Ureter (tissue), 1 donor: ENCODE measurements at places on chromosomes 5 and 9. TPM values are rescaled to one million over a fixed set of nuclear protein-coding genes. Genes with fewer than 3 reads are reported as not detected.

DNA sequence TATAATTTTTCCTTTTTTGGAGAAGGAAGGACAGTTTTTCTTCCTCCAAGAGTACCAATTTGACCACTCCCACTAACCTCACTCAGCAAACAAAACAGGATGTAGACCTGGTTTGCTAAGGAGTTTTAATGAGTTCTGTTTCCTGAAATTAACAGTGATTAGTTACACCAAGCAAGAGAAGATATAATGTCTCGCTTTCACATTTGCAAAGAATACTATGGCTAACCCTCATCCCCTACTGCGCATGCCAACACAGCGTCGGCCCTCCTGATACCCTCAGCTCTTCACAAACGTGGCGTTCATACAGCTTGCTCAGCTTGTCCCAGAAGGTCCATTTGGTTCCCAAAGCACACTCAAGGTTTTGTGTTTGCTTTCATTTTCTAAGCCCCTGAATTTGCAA, 41.9 kb upstream of the IPPK start:
- no peak for DNase-seq

DNA sequence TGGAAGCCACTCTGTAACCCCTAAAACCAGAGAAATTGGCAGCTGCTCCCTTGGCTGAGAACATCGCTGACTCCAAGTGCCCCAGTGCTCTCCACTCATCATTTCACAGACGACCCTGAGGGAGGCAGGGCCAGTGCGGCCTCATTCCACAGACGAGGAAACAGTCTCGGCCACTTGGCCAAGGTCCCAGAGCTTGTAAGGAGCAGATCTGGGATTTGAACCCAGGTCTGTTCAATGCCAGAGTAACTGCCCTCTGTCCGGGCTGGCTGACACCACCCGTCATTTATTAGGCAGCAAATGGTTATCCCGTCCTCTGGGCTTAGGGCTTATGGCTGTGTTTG, 19.9 kb upstream of the IER5L start:
- no peak for DNase-seq

- DNase-seq = no peak
These were observed 177.3 kb upstream of the DMAC1 start for GRCh38 chr9:7976856-7977255.

The KCNMB1 gene
- 26.6 TPM for total RNA-seq

The CCNJL gene
- 12.4 TPM for total RNA-seq

DNA sequence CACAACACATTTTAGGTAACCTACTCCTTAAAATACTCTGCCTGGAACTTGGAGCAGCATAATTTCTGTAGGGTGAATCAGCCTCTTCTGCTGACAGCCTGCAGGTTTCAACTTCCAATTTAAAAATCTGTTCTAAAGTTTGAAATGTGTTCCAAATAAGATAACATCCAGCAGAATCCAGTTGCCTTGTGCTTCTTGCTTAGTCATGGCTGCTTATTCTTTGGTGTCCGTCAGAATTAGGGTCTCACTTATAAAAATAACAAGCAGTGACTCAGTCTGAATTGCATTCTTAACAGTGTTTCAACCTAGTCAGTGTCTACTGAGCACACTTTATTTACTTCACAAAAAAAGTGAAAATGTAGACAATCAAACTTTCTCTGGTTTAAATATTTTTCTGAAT, 3.7 kb downstream of the CDH6 start:
- no peak for DNase-seq

GRCh38 chr5:126354012-126354857, 69.0 kb upstream of the GRAMD2B start:
- DNase-seq = no peak

DNA sequence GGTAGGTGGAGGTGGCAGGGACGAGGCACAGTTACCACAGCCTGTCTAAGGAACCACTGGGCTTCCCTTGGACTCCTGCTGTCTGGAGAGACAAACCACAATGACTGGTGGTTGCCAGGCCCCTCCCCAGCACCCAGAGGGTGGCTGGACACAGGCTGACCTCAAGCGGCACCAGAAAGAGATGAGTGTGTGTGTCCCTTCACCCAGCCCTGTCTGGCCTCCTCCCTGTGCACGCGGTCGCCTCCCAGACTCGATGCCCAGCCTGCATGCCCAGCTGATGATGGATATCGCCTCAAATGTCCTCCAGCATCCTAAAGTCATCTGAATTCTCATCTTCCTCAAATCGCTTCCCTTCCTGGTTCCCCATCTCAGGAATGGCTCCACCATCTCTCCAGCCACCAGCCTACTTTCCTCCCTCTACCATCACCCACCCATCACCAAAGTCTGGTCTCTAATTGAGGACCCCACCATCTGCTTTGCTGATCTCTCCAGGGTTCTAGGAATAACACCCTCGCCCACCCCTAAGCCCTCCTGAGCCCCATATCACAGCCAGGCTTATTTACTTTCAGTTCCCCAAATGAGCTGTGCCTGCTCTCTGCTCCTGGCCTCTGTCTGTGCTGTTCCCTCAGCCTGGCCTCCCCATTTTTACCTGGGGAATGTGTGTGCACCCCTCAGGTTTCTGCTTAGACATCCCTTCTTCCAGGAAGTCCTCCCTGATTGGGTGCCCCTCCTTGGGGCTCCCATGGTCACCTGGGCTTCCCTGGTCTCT, 52.5 kb upstream of the GGTA1 start:
- DNase-seq = no peak

The CEP72 gene
- 10.9 TPM for total RNA-seq

The SPZ1 gene
- total RNA-seq = not detected

DNA sequence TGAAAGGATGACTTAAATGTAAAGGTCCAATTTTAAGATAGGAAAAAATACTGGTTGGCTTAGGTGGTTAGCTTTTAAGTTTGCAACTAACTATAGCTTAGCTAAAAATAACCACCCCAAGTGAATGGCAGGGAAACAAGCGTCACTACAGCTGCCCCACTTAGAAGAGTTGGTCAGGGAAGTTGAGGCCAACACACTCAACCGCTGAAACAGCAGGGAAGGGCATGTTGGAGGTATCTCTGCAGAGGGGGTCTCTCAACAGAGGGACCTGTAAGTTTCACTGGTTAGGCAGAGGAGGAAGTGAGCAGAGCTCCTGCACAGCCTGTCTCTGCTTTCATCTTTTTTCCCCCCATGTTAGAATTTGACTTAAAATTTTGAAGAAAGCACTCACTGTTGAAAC, 75.3 kb downstream of the LHFPL2 start:
- no peak for DNase-seq

GRCh38 chr5:80874162-80874561, 86.0 kb upstream of the RASGRF2 start:
- no peak for DNase-seq

- DNase-seq = no peak
These were observed 4.1 kb upstream of the ASPN start for GRCh38 chr9:92486371-92486770.

The BHMT2 gene
- total RNA-seq = 18.3 TPM

GRCh38 chr9:115369322-115369957, 251.5 kb upstream of the TNC start:
- peak; percentile 53 for DNase-seq

DNA sequence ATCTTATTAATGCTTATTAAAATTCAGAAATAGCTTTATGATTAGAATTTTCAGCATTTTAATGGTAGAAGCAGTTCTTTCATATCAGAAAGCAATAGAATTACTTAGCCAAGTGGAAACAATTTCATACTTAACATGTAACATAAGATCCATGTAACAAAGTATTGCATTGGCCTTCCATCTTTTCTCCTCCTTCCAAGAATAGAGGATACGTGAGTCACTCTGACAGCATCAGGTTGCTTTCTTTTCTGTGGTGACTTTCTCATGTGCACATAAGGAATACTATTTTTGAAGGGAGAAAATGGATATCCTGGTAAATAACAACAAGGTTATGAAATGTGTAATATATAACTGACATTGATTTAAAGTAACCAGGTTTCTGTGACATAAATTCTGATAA, 272.2 kb downstream of the ANXA1 start:
- no peak for DNase-seq

- DNase-seq = no peak
These were observed 1.2 kb upstream of the NELFB start for GRCh38 chr9:137253717-137254623.

- no peak for DNase-seq
These were observed 36.2 kb upstream of the SMARCA2 start for GRCh38 chr9:1978941-1979340.

The TRIM36 gene
- total RNA-seq = 0.62 TPM

The ADCY2 gene
- 13.1 TPM for total RNA-seq

The MXD3 gene
- total RNA-seq = 7.8 TPM

- no peak for DNase-seq
These were observed 193.0 kb downstream of the CD180 start for GRCh38 chr5:67003685-67003934.

DNA sequence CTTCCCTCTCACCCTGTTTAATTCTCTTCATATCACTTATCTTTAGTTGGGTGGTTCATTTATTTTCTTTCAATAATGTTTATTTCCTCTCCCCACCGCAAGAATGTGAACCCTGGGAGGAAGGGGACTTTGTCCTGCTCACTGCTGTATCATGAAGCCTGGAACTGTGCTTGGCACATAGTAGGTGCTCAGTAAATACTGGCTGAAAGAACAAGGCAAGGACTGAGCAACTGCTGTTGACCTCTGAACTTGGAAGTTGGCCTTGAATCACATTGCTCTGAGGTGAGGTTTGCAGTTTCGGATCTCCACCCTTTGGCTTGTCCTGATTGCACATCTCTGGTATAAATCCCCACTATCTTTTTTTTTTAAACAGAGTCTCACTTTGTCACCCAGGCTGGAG, 22.0 kb upstream of the PTGS1 start:
- no peak for DNase-seq

DNA sequence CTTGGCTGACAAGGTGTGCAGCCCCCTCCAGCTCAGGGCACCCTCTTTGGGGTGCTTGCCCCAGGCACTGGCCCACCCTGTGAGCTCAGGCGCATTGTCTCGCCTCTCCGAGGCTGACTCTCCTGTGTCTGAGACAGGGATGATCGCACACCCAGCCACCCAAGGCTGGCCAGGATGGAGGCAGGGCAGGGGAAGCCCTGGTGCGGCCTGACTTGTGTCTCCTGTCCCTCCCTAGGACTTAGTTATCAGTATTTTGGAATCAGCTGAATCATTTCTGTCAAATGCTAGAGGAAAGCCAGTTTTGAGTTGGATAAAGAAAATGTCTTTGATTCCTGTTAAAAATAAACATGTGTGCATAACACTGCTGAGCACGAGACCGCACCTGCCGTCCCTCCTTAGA, 2.5 kb upstream of the DBH start:
- no peak for DNase-seq

DNA sequence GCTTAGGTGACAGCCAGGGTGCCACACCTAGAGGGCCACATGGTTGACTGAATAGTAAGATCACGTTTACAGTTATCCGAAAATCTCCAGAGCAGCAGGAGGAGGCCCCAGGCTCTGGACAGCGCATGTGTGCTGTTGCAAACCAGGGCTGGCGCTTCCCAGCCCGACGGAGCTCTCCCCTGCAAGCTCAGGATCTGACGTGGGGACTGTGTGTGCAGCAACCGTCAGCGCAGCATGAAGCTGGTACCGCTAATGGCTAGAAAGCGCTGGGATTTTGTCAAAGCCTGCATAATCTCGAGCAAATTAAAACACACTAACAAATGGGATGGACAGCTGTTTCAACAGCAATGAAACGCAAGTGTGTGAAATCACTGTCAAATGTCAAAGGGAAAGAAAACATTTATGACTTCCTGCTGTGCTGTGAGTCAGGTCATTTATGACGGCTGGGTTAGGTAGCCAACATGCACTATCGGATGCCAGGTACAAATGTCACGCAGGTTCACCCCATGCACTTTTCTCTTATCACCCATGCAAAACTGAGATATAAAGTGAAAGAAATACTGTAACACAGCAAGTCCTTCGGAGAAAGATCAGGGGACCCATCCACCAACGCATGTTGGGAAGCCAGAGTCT, 7.5 kb downstream of the SURF4 start:
- no peak for DNase-seq

The ITK gene
- 4.7 TPM for total RNA-seq

The ARID3C gene
- not detected for total RNA-seq

DNA sequence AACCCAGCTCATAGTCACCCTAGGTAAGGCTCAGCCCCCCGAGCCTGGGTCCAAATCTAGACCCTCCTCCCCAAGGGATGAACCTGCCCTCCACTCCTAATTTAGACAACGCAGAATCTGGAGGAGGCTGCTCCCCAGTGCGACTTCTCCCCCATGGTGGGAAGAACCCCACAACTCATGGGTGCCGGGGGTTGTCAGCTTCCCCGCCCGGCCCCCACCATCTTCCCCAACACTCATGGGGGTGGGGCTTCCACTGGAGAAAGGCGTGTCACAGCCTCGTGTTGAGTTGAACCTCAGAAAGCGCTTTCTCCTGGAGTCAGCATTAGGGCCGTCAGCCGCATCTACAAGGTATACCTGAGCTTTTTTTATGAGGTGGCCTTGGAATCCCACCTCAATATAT, 66.9 kb downstream of the IRX2 start:
- DNase-seq = no peak

GRCh38 chr9:133261753-133262120, 13.3 kb downstream of the ABO start:
- no peak for DNase-seq

DNA sequence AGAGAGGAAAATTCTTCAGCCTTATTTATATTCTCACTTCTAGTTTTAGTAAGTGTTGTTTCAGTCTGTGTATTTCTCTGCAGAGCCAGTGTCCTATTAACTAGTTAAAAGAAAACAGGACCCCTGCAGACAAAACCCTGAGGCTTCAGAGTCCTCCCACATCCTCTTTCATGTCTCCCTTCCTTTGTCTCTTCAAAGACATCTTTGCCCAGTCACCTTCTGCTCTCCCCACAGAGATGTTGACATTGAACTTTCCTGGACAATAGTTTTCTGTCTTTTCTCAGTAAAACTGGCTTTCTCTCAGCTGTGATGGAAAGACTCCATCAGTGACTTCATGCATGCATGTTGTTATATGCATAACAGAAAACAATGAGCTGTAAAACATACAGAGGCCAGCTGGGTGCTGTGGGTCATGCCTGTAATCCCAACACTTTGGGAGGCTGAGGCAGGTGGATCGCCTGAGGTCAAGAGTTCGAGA, 20.2 kb downstream of the GRAMD2B start:
- no peak for DNase-seq

GRCh38 chr5:79619854-79620253, 7.6 kb downstream of the TENT2 start:
- DNase-seq = no peak
